ENCODE measurements at places on chromosomes 13 and 19.

DNA sequence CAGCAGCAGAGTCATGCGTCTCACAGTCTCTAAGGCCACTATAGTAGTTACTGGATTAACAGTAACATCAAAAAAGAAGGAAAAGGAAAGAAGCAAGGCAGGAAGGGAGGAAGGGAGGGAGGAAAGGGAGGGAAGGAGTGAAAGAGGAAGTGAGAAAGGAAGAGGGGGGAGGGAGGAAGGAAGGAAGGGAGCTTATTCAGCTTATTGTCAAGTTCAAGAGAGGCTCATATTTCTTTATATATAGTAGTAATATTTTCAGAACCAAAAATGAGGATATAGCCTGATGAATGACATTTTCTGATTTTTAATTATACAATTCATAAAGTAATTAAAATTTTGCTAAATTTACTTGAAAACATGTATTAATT lies 17.7 kb upstream of the RUBCNL start:
- DNase-seq, result no peak

DNA sequence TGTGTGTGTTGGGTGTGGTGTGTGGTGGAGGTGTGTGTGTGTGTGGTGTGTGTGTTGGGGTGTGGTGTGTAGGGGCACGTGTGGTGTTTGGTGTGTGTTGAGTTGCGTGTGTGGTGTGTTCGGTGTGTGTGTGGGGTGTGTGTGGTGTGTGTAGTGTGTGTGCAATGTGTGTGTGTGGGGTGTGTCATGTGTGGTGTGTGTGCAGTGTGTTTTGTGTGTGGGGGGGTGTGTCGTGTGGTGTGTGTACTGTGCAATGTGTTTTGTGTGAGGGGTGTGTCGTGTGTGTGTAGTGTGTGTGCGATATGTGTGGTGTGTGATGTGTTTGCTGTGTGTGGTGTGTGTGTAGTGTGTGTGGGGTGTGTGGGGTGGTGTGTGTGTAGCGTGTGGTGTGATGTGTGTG lies 6.0 kb upstream of the KPTN start:
- no peak for DNase-seq

DNA sequence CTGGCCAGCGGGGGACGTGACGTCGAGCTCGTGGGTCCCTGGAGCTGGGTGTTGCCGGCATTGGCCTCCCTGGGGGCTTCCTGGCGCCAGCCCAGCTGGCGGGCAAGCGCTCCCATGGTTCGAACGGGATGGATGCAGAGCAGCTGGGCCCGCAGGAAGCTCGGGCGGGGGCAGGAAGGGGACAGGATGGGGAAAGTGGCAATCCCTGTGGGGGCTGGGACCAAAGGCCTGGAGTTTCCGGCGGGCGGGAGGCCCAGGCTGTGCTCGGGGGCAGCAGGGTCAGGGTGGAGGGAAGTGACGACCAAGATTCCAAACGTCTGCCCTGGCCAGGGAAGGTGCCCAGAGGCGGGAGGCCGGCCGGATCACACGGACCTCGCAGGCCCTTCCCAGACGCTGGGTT lies 19.3 kb downstream of the PALM start:
- no peak for DNase-seq

GRCh38 chr19:17404015-17404414 lies 1.4 kb downstream of the BST2 start:
- peak; percentile 32 for DNase-seq

DNA sequence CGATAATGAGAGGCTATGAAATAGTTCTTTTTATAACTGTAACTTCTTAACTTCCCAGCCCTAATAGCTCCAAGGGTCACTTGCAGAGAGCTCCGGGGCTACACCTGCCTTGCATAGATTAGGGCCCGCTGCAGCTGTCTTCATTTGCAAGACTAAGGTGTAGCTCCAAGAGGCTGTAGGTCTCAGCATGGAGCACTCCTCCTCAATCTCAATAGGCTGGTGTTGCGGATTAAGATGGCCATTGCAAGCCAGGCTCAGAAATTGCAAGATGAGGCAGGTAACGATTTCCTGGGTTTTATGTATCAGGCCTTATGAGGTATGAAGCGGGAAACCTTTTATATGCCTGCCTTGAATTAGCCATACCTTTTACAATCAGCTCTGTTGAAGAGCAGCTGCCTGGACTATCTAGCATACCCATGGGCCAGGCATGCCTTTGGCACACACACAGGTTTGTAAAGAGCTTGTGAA lies 185.7 kb downstream of the TM9SF2 start:
- DNase-seq, result no peak

DNA sequence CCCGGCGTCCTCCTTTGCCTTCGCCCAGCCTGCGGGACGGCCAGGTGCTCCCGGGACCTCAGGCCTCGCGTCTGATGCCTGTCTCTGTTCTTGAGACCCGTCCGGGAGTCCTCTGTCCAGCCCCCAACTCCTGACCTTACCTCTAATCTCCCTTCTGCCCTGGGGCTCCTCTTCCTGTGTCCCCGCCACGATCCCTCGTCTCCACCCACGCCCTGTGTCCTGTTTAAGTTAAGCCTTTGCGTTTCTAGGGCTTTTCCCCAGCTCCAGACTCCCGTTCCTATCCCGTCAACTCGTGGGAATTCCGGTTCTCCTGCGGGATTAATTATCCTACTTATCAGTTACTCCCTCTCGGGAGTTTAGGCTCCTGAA lies 686 bp downstream of the LENG8 start:
- peak; percentile 37 for DNase-seq

DNA sequence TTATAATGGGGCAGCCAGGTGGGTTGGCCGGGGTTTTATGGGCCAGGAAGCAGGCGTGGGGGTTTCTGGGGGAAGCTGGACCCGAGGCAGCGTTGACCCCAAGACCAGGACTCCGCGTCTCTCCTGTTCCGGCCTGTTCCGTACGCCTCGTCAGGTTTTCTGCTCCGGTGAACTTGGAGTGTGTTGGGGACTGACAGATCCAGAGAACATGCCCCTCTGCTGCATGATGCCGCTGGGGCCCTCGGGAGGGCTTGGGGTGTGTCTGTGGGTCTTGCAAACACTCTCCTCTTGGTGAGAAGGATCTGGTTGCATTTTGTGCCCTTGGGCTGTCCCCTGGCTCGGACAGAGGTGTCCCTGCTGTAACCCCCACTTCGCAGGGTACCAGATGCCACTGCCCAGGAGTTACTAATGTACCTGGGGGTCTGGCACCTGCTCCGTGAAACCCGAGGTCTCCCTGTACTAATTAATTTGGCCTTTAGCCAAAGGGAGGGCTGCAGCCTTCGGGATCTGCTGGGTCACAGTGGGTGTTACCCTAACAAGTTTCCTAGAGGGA lies 15.6 kb downstream of the KDM4B start:
- no peak for DNase-seq

- DNase-seq, result no peak
These were observed 110.9 kb downstream of the KL start for GRCh38 chr13:33127009-33127551.

DNA sequence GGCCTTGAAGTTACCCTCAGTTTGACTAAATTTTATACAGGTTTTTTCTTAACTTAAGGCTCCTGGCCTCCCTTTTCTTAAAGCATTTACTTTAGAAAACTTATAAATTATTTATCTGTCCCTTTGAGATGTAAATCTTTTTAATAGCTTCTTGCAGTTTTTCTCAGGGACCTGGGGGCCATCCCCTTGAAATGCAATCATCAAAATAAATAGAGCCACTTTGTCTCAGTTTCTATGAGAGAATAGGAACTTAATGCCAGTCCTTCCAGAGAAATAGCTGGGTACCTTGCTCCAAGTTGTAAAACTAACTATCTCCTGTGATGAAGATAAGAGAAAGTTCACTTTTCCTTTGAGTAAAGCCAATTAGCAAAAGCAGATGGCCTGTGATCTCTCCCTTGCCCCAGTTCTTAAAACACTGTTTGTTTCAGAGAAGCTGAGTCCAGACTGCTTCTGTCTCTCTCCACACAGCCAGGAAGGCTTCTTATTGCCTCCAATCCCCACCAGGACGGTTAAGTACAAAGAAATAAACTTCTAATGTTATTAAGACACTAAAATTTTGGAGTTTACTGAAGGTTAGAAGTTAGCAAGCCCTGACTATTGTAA lies 913.1 kb downstream of the OLFM4 start:
- no peak for DNase-seq

DNA sequence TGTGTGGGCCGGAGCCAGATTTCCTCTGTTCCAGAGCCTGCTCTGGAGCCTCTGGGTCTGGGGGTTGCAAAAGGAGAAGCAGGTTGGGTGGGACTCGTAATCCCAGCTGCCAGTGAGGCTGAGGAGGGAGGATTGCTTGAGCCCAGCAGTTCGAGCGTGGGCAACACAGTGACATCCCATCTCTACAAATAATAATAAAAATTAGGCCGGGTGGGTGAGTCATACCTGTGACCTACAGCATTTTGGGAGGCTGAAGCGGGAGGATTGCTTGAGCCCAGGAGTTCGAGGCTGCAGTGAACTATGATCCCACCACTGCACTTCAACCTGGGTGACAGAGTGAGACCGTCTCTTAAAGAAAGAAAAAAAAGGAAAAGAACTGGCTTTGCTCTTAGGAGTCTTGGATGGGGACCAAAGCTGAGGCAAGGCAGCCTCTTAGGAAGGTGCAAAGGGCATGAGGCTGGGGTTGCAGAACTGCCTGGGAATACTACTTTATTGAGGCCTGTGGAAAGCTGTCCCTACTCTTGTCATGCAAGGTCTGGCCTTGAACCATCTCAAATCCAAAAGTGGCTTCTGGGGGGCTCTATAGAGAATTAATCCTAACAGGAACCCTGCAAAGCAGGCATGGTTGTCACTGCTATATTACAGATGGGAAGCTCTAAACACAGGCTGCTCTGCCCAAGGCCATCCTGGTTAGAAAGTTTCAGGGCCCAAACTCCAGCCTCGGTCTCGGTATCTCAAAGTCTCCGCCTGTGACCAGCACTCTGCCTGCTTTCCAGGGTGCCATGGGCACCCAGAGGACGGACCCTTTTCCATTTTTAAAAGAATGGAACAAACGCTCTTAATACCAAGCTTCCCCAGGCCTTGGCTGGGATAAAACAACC lies 880 bp upstream of the C19orf12 start:
- peak; percentile 24 for DNase-seq

DNA sequence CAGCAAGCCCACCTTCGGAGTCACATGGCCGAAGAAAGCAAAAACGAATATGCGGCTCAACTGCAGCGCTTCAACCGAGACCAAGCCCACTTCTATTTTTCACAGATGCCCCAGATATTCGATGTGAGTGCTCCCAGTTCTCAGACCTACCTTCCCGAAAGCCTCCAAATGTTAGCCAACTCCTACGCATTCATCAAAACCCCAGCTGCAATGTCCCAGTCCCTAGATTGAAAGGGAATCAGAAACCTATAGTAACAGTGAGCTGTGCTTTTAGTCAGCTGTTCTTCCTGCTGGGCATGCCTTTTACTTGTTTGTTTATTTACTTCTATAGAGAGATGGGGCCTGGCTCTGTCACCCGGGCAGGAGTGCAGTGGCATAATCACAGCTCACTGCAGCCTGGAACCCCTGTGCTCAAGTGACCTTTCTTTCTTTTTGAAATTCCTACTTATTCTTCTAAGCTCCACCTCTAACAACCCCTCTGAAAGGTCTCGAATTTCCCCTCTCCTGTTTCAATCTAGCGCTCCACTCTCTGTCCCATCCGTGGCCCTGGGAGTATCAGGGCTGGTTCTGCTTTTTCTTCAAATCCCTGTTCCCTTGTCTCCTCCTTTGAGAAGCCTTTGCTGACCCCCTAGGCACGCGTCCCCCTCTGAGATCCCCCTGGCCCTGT lies 4.4 kb downstream of the TRIP10 start:
- DNase-seq, result no peak

DNA sequence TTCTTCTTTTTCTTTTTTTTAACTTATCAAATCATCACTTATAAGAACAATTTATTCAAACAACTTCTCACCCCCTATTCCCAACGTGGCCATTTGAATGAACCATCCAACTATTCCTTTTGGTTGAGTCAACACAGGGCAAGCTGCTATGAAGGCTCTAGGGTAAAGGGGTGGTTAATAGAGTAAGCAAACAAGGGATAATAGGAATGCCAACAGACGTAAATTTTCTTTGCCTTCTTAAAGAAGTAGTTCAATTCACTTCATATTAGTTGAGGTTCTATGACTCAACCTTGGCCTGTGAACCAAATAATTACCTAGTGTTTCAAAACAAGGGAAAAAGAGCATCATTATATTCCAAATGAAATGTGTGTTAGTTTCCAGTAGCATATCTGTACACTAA lies 1383.8 kb upstream of the SLC10A2 start:
- no peak for DNase-seq

DNA sequence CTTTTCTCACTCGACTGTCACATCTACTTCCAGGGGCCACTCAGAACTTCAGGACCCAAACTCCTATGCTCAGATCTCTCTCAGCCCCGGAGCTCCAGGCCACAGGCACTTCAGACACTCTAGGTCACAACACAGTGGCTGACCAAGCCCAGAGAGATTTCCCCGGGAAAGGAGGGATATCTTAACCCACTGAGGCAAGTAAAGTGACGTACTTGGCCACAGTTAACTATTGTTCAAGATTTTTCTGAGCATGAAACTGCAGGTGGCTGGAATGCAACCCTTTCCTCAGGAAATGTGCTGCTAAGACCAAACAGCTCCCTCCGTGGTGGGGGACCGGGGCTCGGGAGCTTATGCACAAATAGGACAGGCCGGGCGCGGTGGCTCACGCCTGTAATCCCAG lies 23.9 kb downstream of the OPA3 start:
- no peak for DNase-seq

DNA sequence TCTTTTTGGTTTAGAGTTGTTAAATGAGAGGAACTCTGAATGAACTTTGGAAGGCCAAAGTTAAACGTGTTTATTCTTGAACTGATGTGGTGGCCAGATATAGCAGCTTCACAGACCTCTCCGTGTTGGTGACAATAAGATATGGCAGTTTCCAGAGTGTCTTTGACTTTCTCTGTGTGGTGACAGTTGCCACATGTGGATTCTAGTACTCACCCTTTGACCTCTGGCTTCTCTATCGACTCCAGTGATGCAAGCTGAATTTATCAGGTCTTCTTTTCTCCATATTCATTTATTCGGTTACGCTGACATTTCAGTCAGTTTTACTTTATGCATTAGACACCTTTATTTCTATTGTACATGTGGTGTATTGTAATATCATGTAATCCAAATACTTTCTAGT lies 1469.5 kb downstream of the SLITRK1 start:
- DNase-seq, result no peak

GRCh38 chr19:5403968-5404640 lies 51.1 kb upstream of the ZNRF4 start:
- peak; percentile 78 for DNase-seq

DNA sequence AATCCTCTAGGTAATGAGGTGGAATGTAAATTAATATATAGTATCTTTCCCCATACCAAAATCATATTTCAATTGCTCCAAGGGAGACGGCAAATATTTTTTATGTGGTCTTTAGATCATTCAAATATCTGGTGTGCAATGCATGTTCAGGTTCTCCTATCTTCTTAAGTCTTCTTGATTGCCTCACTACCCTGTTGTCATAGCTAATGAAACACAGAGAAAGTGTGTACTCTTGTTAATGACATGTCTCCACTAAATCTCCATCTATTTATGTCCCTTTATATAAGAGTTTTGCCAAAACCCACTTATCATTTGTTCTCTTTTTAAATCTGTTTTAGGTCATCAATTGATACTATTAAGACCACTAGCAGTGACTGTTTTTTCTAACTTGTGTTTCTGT lies 6.6 kb downstream of the STARD13 start:
- no peak for DNase-seq

- DNase-seq, result no peak
These were observed 1001.1 kb downstream of the OLFM4 start for GRCh38 chr13:54029720-54030119.

GRCh38 chr19:54233941-54234340 lies 8.6 kb downstream of the LILRA6 start:
- DNase-seq, result no peak

GRCh38 chr19:57689750-57690149 lies 8.0 kb downstream of the ZNF551 start:
- no peak for DNase-seq
